ENCODE measurements at places on chromosomes 4 and X. TPM values are rescaled to one million over a fixed set of nuclear protein-coding genes. Genes with fewer than 3 reads are reported as not detected.

The KDR gene
- total RNA-seq: 3.4 TPM

The KLF3 gene
- 116 TPM for total RNA-seq

The ARMCX4 gene
- 6.3 TPM for total RNA-seq

The PLS3 gene
- 23.8 TPM for total RNA-seq

The ADH7 gene
- total RNA-seq: not detected
